ENCODE measurements at places on chromosomes 13 and 19.

GRCh38 chr19:29118389-29118788, 94.6 kb downstream of the UQCRFS1 start:
- DNase-seq = no peak

GRCh38 chr13:106480351-106480910, 55.0 kb downstream of the EFNB2 start:
- DNase-seq = no peak

DNA sequence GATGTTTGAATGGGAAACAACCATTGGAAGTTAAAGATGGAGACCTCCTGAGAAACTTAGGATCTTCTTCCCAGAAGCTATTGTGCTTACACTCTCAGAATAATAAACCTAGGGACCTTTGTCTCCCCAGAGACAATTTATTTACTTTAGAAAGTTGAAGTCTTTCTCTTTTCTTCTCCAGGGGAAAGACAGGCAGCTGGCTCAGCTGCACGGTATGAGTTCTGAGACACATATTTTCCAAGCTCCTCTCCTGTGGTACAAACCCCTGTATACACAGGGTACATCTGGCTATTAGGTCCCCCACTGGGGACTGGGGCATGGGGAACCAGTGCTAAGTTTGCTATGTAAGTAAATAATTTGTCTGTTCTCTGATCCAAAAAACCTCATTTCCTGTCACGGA, 67.5 kb upstream of the POSTN start:
- no peak for DNase-seq

DNA sequence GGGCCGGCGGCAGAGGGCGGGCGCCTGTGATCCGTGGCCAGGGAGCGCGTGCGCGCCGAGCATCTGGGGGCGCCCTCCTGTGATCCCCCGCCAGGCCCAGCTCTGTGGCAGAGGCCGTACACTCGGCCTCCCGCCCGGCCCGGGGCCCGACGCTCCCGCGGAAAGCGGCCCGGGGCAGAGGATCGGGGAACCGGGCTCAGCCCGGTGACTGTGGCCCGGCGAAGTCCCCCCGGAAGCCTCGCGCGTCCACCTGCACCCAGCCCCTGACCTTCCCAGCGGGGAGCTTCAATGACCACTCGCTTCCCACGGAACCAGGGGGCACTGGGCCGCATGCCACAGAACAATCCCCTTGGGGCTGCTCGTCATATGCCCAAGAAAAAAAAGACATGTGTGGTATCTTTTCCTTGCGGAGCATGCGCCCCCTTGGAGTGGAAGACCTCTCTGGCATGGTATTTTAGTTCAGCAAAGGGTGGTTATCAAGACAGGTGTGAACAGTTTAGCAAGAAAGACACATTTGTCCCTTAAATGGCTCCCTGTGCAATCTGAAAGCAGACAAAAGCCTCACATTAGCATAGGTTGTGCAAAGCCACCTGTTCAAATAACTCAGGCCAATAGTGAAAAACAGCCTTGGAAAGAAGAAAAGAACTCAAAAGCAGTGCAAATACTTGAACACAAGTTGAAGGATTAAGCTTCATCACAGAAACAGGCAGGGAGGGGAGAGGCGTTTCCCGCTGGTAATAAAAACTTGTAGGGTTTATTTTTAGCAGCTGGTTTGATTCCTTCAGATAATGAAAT, 290.9 kb upstream of the SOX21 start:
- DNase-seq = no peak

GRCh38 chr13:36875961-36876360, 44.1 kb downstream of the SMAD9 start:
- no peak for DNase-seq

DNA sequence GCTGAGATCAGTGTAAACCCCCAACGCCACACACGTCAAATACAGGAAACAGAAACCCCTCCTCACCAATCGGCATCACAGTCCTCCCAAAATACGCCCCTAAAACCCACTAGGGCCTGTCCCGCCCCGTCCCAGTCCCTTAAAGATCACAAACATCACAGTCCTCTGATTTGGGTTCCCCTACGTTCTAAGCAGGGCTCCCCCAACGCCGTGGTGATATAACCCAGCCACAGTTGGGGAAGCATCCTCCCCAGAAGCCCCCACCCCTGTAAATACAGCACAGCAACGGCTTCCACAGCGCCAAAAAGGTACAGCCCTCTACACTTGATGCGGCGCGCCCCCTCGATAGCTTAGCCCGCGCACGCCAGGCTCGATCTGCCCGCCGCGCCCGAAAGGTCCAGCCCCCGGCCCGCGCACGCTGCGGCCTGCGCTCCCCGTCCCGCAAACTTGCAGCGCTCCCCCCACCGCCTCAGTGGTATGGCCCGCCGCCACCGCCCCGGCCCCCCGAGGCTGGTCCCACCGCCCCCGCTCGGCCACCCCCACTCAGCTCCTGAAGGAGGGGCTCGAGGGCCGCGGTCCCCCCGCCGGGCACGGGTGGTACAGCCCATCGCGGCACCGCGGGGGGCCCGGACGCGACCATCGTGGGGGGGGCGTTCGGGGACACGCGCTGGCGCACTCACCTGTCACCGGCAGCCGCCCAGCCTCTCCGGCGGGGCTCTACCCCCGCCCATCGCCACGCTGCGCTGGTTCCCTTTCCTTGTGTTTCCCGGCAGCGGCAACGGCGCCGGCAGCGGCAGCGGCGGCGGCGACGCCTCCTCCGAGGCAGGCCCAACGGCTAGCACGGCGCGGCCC, at the start of gene AKT2:
Gene AKT2, minus strand, starts transcription at position 845 of the 852 bp plus-strand sequence. CDS start 20,078 bp downstream, outside the sequence.
- peak; percentile 71 for DNase-seq

GRCh38 chr13:109100705-109101304, 471.4 kb downstream of the MYO16 start:
- no peak for DNase-seq

DNA sequence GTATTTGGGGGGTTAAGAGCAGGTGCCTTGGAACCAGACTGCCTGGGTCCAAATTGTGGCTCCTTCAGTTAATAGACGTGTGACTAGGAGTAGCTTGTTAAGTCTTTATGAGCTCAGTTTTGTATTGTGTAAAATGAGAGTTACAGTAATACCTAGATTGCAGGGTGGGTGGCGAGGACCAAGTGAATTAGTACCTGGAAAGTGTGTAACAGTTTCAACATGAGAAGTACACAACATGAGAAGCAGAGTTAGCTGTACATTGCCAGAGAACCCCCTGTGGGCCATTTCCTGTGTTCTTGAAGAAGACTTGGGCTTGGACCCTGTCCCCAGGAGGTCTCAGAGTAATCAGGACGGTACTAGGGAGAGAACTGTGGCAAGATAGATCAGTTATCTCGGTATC, 36.8 kb downstream of the PPP2R1A start:
- no peak for DNase-seq

- no peak for DNase-seq
These were observed 27.1 kb downstream of the N4BP2L2 start for GRCh38 chr13:32511482-32511881.

- peak; percentile 37 for DNase-seq
These were observed 8.6 kb upstream of the CEACAM6 start for GRCh38 chr19:41746593-41747227.

GRCh38 chr13:89686171-89686570, 1661.3 kb upstream of the MIR17HG start:
- DNase-seq = no peak

- peak; percentile 67 for DNase-seq
These were observed 40.2 kb downstream of the SMIM24 start for GRCh38 chr19:3440082-3440481.

DNA sequence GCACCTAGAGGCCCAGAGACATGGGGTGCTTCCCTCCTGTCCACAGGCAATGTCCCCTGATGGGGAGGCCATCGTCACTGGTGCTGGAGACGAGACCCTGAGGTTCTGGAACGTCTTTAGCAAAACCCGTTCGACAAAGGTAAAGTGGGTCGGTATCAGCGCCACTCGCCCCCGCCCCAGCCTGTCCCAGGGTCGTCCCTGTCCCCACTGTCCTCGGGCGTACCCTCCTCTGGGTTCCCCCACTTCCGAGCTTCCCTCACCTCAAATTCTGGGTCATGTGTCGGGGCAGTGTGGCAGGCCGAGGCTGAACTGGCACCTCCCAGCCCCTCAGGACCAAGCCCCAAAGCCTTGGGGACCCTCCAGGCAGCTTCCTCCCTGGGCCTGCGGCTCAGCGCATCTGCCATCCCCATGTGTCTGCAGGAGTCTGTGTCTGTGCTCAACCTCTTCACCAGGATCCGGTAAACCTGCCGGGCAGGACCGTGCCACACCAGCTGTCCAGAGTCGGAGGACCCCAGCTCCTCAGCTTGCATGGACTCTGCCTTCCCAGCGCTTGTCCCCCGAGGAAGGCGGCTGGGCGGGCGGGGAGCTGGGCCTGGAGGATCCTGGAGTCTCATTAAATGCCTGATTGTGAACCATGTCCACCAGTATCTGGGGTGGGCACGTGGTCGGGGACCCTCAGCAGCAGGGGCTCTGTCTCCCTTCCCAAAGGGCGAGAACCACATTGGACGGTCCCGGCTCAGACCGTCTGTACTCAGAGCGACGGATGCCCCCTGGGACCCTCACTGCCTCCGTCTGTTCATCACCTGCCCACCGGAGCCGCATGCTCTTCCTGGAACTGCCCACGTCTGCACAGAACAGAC, 4.4 kb upstream of the TEKTIP1 start:
- no peak for DNase-seq

- no peak for DNase-seq
These were observed 682.6 kb upstream of the SGCG start for GRCh38 chr13:22497991-22498780.

DNA sequence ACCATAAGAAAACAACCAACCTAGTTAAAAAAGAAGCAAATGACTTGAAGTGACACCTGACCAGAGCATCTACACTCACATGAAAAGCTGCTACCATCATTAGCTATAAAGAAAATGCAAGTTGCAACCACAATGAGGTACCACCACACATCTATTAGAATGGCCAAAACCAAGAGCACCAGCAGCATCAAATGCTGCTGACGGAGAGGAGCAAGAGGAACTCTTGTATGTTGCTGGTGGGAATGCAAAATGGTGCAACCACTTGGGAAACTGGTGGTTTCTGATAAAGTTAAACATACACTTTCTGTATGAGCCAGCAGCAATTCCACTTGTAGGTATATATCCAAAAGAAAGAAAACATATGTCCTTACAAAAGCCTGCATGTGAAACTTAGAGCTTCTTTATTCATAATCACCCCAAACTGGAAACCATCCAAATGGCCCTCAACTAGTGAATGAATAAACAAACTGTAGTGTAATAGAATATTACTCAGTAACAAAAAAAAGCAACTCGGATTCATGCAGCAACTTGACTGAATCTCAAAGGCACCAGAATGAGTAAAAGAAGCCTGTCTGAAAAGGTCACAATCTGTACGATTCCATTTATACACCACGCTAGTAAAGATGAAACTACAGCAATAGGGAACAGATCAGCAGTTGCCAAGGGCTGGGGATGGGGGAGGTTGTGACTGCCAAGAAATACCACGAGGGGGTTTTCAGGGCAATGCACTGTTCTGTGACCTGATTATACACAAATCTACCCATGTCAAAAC, 60.9 kb upstream of the RANBP3 start:
- DNase-seq = no peak

- DNase-seq = no peak
These were observed 7.3 kb downstream of the ZNF555 start for GRCh38 chr19:2848616-2849015.

DNA sequence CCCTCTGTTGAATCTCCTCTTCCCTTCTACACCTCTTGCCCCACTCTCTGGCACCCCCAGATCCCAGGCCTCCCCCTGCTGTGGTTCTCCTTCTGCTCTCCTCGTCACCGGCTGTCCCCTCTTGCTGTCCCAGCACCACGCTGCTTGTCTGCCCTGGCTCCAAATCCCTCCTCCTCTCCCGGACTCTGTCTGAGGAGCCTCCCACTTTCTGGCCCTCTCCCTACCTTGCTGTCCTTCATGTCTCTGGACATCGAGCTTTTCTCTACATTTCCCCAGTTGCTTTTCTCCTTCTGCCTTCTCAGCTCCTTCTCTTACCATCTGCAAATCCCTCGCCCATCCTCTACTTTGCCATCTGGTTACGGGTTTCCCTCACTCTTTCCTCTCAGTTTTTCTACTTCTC, 1.2 kb downstream of the ZNF347 start:
- DNase-seq = no peak

DNA sequence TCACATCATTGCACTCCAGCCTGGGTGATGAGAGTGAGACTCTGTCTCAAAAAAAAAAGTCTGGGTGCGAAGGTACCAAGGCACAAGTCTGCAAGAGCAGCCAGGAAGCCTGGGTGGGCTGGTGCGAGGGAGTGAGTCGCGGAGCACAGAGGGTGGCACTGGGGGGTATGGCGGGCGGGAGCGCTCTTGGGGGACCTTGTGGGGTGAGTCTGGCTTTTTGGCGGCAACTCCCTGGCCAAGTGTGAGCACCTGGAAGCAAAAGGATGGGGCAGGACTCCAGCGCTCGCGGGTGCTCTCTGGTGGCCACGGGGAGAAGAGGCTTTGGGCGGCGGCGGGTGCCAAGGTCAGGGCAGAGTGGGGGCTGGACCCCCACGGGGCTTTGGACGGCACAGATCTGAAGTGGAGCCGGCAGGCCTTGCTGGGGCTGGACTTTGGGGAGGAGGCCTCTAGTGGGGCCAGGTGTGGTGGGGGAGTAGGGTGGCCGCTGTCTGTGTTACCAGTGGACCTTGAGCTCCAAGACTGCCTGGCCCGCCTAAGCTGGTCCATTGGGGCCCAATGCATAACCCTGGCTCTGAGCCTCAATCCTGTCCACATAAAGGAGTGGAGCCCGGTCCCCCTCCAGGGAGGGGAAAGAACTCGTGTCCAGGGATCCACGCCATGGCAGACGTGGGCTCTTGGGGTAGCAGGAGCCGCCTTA, 1.6 kb downstream of the P2RY11 start:
- DNase-seq = peak; percentile 78

DNA sequence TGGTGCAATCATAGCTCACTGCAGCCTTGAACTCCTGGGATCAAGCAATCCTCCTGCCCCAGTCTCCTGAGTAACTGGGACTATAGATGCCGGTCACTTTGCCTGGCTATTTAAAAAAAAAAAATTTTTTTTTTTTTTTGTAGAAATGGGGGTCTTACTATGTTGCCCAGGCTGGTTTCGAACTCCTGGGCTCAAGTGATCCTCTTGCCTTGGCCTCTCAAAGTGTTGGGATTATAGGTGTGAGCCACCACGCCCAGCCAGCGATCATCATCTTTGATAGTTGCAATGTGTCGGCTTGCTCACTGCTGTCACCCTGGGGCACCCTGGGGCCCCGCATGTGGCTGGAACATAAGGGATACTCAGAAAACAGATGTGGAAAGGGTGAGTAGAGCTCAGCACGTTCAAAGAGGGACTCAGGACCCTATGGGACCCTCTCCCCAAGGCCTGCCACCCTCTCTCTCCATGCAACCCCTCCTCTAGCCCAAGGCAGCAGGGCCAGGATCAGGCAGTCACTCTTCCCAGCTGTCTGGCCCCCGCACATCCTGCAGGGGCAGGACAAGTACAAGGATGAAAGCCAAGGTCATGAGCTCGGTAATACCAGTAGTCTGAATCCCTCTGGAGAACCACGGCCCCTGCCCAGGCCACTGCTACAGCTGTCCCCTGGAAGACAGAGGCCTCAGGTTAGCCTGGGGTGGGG, 6.5 kb upstream of the CCL25 start:
- DNase-seq = no peak

- DNase-seq = no peak
These were observed 1.8 kb downstream of the MYBPC2 start for GRCh38 chr19:50434525-50434924.
